ENCODE measurements at places on chromosomes 13 and 19. TPM values are rescaled to one million over a fixed set of nuclear protein-coding genes. Genes with fewer than 3 reads are reported as not detected.

GRCh38 chr13:91381371-91381770 lies 17.1 kb upstream of the GPC5 start:
- H3K4me1 ChIP-seq, result no peaks in the 10 kb centered on the region
- DNase-seq, result no peak
- H3K27ac ChIP-seq, result no peak overlapping the region
- no peaks in the 10 kb centered on the region for H3K27me3 ChIP-seq
- no peaks in the 10 kb centered on the region for H3K36me3 ChIP-seq
- no peak overlapping the region for H3K4me3 ChIP-seq

DNA sequence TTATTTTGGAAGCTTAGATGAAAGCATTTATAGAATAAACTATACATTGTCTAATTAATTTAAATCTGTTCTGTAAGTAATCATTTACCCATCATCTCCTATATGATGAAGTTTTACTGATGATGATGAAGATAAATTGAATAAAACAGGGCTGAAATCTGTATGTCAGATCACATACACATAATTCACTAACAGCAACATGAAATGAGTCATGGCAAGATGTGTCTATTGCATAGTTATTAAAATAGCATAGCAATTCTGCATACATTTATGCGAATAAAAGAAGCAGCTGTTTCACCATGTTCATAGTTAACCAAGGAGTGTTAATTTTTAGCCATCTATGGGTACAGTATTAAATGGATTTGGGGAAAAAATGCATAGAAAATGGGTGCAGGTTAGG lies 424.9 kb downstream of the LIG4 start:
- H3K27ac ChIP-seq, result no peak overlapping the region
- H3K4me3 ChIP-seq, result no peak overlapping the region
- no peaks in the 10 kb centered on the region for H3K27me3 ChIP-seq
- no peaks in the 10 kb centered on the region for H3K4me1 ChIP-seq
- DNase-seq, result no peak

DNA sequence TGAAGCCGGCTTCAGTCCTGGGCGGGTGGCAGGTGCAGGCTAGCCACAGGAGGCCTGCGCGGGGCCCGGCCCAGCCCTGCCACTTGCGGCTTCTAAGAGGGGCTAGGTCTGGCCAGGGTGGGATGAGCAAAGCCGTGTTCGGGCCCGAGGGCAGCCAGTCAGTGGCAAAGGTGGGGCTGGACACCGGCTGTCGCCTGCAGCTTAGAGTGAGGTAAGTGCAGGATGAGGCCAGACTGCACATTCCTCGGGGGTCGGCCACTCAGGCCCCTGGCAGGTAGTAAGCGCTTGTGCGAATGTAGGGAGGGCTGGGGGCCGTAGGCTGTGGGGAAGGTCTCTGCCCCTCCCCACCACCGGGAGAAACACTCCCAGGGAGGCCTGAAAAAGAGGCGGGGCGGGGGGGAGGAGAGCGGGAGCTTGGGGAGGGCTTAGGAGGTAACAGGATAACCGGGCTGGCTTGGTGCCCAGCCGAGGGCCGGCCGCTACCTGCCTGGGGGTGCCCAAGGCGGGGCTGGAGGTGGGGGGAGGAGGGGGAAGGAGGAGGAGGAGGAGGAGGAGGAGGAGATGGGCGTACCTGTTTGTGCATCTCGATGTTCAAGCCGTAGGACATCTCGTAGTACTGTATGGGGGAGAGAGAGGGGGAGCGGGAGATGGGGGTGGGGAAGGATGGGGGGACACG lies 6.4 kb downstream of the TLE5 start:
- no peak overlapping the region for H3K27ac ChIP-seq
- H3K27me3 ChIP-seq, result no peaks in the 10 kb centered on the region
- no peak for DNase-seq
- peaks cover 30% of the 10 kb centered on the region for H3K4me1 ChIP-seq
- no peak overlapping the region for H3K4me3 ChIP-seq

DNA sequence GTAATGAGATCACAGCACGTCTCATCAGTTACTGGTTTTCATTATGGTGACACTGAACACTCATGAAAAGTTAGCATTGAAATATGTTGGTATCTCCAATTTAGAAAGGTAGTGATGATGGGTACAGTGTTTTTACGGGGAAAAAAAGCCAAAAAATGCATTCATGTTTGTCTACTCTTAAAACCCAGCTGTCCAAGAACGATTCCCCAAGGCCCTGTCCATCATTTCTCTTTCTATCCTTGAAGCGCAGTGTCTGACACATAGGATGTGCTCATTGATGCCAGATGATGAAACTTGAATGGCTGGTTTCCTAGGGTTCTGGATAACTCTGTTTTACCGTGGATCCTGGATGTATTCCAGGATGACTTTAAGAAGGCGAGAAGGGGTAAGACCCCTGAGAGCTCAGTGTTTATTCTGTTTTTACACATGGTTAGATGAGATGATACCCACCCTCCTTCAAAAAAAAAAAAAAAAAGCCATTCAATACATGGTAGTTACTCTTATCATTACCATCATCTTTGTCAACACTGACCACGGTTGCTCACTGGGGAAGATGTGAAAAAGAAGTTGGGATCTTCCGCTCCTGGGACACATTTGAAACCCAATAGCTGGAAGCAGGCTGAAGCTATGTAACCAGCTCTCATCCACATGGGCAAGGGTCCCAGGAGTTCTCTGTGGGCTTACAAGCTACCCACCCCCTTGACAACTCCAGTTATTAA lies 22.5 kb downstream of the SERP2 start:
- no peak overlapping the region for H3K27ac ChIP-seq
- H3K4me1 ChIP-seq, result no peaks in the 10 kb centered on the region
- no peak for DNase-seq

DNA sequence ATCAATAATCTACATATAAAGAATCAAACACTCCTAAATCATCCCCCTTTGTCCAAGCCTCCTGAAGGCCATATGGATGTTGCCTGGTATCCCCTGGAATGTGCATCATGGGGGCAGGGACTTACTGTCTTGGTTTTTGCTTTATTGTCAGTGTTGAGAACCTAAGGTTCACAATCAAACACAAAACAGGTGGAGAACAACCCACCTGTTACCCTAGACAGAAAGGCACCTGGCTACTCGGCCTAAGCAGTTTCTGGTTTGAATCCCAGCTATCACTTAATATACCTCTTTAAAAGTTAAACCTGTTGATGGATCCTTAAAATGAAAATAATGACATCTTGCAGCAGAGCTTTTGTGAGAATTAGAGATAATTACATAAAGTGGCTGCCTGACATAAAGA lies 68.9 kb downstream of the DCLK1 start:
- no peaks in the 10 kb centered on the region for H3K27me3 ChIP-seq
- DNase-seq, result no peak
- H3K36me3 ChIP-seq, result no peaks in the 10 kb centered on the region
- H3K4me1 ChIP-seq, result no peaks in the 10 kb centered on the region

DNA sequence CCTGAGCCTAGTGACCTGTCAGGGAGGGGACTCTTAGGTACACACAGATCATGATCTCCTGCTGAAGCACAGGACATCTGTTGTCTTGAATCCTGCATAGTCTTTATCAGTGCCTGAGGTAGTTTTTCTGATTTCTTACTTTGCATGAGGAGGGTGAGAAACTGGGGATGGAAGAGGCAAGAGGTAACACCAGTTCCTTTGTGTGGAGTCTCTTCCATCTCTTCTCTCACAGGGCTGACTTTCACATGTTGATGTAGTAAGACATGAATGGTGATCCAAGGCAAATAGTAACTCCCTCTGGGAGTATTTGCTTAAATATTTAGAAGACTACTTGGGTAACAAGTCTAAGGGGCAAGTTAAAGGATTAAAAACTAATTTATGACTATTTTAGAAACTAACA lies 9.5 kb downstream of the NBEA start:
- no peaks in the 10 kb centered on the region for H3K27me3 ChIP-seq
- no peak overlapping the region for H3K27ac ChIP-seq
- no peak overlapping the region for H3K4me3 ChIP-seq
- H3K36me3 ChIP-seq, result no peaks in the 10 kb centered on the region
- H3K4me1 ChIP-seq, result no peaks in the 10 kb centered on the region

DNA sequence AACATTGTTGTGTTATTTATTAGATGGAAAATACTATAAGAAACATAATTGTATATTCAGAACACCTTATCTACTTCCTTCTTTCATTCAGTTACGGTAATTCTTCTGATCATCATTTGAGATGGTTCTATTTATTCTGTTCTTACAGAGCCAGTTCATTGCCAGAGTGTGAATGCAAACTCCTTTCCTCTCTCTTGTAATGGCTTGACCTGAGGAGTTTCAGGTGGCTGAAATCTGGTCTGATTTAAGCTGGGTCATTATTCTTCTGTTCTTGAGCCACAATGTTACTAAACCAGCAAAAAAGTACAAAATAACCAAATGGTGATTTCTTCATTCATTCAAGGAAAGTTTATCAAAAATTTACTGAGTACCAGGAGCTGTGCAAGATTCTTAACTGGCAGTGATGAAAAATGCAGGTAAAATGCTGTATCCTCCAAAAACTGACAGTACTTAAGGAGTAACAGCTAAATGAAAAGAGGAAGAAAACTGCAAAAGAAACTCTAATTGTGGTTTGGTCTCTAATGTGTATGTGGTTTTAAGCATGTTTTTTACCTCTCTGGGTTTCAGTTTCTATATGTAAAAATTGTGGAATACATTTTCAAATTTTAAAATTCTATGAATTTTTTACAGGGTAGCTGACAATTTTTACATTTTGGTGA lies 182.4 kb upstream of the UFM1 start:
- no peak overlapping the region for H3K27ac ChIP-seq
- no peak overlapping the region for H3K4me3 ChIP-seq
- H3K4me1 ChIP-seq, result no peaks in the 10 kb centered on the region

DNA sequence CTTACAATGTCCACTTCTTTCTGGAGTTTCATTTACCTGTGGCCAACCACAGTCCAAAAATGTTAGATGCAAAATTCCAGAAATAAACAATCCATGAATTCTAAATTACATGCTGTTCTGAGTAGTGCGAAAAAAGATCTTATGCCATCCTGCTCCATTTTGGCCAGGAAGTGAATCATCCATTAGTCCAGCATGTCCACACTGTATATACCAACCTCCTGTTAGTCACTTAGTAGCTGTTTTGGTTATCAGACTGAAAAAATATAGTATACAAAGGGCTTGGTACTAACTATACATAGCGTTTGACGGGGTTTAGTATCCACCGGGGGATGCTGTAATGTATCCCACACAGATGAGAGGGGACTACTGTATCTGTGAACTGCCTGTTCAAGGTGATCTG lies 618.0 kb upstream of the ARGLU1 start:
- H3K4me3 ChIP-seq, result no peak overlapping the region
- DNase-seq, result no peak
- no peak overlapping the region for H3K27ac ChIP-seq
- H3K4me1 ChIP-seq, result no peaks in the 10 kb centered on the region
- no peaks in the 10 kb centered on the region for H3K27me3 ChIP-seq

GRCh38 chr13:111017755-111018459 lies 97.2 kb upstream of the ARHGEF7 start:
- no peaks in the 10 kb centered on the region for H3K4me1 ChIP-seq
- no peak overlapping the region for H3K4me3 ChIP-seq
- H3K27me3 ChIP-seq, result no peaks in the 10 kb centered on the region
- no peak for DNase-seq

GRCh38 chr19:34366738-34367623 lies 2.0 kb downstream of the GPI start:
- no peaks in the 10 kb centered on the region for H3K27me3 ChIP-seq
- no peak overlapping the region for H3K4me3 ChIP-seq
- no peak overlapping the region for H3K27ac ChIP-seq
- H3K4me1 ChIP-seq, result peaks cover 12% of the 10 kb centered on the region
- no peak for DNase-seq

GRCh38 chr19:39970425-39970674 lies 615 bp upstream of the PSMC4 start:
- H3K27ac ChIP-seq, result peak overlapping the region; percentile 82
- H3K36me3 ChIP-seq, result peaks cover 34% of the 10 kb centered on the region
- H3K4me1 ChIP-seq, result peaks cover 17% of the 10 kb centered on the region
- no peak for DNase-seq
- H3K27me3 ChIP-seq, result no peaks in the 10 kb centered on the region

GRCh38 chr19:1818549-1819195 lies 6.6 kb upstream of the ATP8B3 start:
- H3K4me3 ChIP-seq, result no peak overlapping the region
- no peaks in the 10 kb centered on the region for H3K36me3 ChIP-seq
- no peak overlapping the region for H3K27ac ChIP-seq
- no peaks in the 10 kb centered on the region for H3K27me3 ChIP-seq
- peaks cover 11% of the 10 kb centered on the region for H3K4me1 ChIP-seq
- DNase-seq, result no peak

DNA sequence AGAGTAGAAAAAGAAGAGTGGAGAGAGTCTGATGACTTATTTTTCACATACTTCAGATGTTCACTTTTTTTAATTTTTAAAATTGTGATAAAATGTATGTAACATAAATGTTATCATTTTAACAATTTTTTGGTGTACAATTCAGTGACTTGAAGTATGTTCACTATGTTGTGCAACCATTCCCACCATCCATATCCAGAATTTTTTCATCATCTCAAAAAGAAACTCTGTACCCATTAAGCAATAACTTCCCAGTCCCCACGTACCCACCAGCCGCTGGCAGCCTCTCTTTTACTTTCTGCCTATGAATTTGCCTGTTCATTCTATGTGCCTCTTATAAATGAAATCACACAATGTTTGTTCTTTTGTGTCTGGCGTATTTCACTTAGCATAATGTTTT lies 43.3 kb downstream of the SKA3 start:
- DNase-seq, result no peak
- no peaks in the 10 kb centered on the region for H3K36me3 ChIP-seq
- no peak overlapping the region for H3K27ac ChIP-seq
- H3K4me3 ChIP-seq, result no peak overlapping the region

DNA sequence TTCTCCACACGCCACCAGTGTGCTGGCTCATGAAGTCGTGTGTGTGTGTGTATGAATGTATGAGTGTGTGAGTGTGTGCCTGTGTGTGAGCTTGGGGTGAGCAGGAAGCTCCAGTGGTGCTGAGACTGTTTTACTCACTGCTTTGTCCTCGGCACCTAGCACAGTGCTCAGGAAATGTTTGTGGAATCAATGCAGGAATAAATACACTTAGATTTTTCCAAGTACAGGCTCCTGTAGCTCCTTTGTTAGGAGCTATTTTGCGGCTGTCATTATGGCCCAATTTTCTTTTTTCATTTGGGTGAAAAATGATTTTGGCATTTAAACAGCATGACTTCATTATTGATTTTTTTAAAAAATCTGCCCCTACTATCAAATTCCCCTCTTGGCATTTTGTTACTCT lies 193.5 kb upstream of the KL start:
- H3K4me3 ChIP-seq, result no peak overlapping the region
- peaks cover 10% of the 10 kb centered on the region for H3K4me1 ChIP-seq
- no peaks in the 10 kb centered on the region for H3K27me3 ChIP-seq
- H3K27ac ChIP-seq, result no peak overlapping the region

The CEACAM7 gene
- not detected for total RNA-seq

The SBK2 gene
- 0.69 TPM for total RNA-seq

The DIS3 gene
- total RNA-seq, result 21.8 TPM

The THAP8 gene
- 9.6 TPM for total RNA-seq

The TYROBP gene
- not detected for total RNA-seq

The ZNF808 gene
- 19.1 TPM for total RNA-seq

The PSG2 gene
- not detected for total RNA-seq

The ONECUT3 gene
- total RNA-seq, result 16.5 TPM

The LRP3 gene
- 28.6 TPM for total RNA-seq
